ENCODE measurements at places on chromosomes 5 and 9.
A peak's percentile ranks its signal among the peaks of the same experiment; 100 is the strongest.

DNA sequence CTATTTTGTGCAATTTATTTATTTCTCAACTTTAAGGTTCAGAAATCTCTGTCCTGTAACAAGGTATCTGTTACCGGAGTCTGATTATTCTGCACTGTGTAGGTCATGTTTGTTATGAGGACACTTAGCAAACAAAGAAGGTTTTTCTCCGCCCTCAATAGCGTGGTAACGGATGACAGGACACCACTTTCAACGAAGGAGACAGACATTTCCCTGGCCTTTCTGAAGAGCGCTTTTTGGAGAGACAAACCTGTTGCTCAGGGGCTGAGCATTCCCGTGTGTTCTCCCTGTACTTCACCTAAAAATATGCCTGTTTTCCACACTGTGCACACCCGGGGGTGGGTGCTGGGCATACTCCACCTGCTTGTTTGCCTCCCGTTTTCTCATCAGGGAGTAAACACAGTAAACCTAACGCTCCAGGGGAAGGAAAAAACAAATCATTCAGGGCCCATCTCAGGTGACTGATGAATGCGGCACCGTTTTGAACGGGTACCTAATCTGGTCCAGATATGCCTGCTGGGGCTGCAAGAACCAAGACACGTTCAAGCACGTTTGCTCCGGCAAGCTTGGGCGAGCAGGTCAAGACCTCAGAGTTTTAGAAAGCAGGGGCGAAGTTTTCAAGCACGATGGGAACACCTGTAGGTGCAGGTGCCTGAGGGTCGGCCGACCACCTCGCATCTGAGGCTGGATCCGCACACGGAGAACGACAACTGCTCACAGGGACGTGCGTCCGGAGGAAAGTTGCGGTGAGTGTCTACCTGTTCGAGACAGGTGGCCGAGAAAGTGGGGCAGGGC is 859 bp downstream of the RETREG1 start:
- DNase-seq = peak; percentile 69

- no peak for DNase-seq
Observed at GRCh38 chr9:26567976-26568375, 324.6 kb downstream of the CAAP1 start.

DNA sequence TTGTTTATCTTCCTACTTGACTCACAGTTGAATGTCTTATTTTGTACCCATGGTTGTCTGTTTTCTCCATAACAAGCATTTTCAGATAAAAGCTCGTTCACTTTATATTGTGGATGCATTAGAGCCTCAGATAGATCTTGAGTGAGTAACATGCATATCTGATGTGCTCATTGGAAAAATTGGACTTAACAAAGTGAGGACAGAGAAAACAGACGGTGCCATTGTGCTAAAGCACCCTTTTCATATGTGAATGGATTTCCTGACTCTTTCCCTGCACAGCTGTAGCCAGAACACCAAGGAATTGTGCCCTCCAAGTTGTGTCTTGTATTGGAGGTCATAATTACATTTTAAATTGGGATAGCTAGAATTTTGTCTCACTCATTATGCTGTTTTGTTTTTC is 325.8 kb upstream of the MEF2C start:
- no peak for DNase-seq

DNA sequence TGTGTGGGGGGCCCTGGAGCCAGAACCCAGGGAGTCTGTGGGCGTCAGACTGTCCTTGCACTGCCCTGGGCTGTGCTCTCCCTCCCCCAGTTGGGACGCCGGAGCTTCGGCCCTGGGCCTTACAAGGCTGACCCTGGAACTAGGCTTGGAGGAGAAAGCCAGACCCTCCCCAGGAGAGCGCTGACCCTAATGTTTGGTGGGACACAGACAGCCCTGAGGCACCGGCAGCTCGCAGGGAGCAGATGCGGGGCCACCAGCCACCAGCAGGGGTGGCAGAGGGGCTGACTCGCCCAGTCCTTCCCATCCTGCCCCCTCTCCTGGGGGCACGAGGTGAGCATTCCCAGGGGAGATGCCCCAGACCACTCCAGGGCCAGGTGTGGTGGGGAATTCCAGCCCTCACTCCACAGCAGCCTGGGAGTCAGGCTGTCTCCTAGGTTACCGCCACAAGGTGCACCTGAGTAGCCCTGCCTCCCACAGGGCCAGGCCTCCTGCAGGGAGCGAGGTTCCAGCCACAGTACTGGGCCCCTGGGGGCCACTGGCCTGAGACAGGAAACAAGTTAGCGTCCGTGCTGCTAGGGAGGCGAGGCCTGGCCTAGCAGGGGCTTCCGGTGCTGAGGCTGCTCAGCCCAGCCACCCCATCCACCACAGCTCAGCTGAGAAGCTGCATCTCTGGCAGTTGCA is 134.6 kb downstream of the OLFM1 start:
- DNase-seq = no peak

GRCh38 chr5:34657274-34657921 is 1.3 kb downstream of the RAI14 start:
- no peak for DNase-seq

- no peak for DNase-seq
Observed at GRCh38 chr9:100911273-100911672, 117.3 kb upstream of the PLPPR1 start.

DNA sequence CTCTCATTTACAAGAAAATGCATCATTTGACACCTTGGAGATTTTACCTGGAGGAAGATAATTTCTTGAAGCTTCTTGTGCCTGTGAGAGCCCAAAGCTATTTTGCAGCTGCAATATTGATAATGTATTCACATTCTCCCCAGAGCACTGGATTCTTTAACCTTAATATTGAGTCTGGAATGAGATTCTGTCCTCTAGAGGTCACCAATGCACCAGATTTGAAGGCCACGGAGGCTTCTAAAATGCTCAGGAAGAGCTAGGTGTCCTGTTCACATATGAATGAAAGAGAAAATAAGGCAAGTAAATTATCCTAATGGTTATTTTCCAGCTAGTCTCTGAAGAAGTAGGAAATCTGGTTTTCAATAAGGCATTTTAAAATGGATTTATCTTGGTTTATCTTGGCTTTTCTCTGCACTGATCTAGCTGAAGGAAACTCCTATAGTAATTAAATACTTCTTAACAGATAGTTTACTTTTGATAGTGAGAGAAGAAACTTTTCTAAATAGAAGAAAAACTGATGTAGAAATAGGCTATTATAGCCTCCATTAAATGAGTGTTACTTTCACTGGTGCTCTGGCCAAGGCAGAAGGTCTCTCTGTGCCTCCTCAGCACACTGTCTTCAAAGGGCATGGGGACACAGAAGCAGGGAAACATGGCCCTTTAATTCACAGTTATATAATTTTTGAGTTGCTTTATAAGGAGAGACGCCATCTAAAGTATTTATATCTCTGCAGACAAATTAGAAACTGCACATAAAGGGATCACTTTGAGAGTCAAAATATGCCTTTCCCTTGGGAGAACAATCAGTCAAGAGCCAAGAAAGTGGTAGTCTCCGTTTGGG is 297.0 kb upstream of the ACTBL2 start:
- no peak for DNase-seq

- no peak for DNase-seq
Observed at GRCh38 chr5:107523029-107523680, 147.6 kb downstream of the EFNA5 start.

- DNase-seq = no peak
Observed at GRCh38 chr5:150639751-150640150, 709 bp upstream of the SYNPO start.

- no peak for DNase-seq
Observed at GRCh38 chr5:158538506-158539074, 561.1 kb downstream of the EBF1 start.

DNA sequence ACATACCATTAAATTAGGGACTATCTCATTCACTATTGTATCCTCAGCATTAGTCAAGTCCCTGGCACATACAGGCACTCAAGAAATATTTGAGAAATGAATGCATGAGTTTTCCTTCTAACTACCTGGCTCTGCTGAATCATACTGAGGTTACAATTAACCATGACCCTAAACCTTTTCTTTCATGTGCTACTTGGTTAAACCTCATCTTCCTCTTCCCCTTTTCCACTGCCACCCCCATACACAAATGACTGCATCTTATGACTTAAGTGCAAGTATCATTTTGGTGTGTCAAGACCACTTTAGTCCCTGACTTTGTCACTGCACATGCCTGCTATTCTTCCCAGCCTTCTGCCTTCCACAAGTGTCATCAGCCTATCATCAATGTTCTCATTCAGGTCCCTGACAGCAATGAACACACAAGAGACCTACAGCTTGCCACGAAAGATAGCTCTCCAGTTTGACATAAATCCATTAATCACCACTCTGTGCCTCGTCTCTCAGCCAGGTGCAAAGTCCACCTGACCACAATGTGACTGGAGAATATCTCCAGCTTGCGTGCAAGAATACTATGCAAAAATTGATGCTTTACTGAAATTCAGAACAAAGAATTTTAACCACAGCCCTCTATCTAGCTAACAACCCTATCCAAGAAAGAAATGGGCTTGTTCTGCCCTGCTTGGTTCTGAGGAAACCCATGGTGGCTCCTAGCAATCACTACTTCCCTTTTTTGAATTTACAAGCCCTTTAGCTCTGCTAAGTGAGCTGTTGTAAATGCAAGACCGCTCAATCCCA is 74.5 kb downstream of the MAPKAP1 start:
- peak; percentile 70 for DNase-seq

- no peak for DNase-seq
Observed at GRCh38 chr9:114424126-114424525, 36.3 kb upstream of the AKNA start.

GRCh38 chr5:53560028-53560427 is 411 bp upstream of the NDUFS4 start:
- DNase-seq = no peak

DNA sequence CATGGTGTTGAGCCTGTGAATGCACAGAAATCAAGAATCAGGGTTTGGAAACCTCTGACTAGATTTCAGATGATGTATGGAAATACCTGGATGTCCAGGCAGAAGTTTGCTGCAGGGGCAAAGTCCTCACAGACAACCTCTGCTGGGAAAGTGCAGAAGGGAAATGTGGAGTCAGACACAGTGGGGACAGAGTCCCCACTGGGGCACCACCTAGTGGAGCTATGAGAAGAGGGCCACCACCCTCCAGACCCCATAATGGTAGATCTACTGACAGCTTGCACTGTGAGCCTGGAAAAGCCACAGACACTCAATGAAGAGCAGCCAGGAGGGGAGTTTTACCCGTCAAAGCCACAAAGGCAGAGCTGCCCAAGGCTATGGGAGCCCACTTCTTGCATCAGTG is 181.9 kb upstream of the SEMA6A start:
- DNase-seq = no peak

DNA sequence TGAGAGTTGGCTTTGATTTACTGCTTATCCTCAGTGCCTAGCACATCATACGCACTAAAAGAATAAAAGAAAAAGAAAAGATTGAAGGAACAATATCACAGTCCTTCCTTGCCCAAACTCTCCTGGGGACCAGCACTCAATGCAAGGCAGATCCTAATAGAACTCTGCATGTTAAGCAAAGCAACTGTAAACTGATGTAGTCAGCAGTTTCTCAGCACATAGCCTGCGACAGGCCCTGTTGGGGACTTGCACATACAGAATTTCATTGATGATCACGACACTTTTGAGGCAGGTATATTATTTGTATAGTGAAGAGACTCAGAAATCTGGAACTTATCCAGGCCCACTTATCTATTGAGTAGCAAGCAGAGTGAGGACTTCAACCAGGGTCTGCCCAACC is 15.4 kb downstream of the NIPAL4 start:
- DNase-seq = no peak

GRCh38 chr5:94983861-94984535 is 300.9 kb downstream of the MCTP1 start:
- DNase-seq = no peak

DNA sequence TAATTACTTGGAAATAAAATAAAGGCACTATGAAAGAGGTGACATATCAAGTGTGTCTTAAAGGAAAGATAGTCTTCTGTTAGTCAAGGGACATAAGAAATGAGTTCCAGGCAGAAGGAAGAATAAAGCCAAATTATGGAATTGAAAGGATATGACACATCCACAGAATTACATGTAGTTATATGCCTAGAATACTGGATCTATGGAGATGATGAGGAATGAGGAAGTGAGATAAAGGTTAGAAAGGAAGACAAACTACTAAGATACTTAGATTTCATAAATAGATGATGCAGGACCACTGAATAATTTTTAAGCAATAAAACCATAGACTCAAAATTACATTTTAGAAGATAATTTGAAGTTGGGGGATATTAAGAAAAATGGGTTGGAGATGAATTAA is 609.8 kb downstream of the PTPRD start:
- DNase-seq = no peak

GRCh38 chr5:169171515-169171914 is 129.4 kb downstream of the SLIT3 start:
- DNase-seq = no peak

DNA sequence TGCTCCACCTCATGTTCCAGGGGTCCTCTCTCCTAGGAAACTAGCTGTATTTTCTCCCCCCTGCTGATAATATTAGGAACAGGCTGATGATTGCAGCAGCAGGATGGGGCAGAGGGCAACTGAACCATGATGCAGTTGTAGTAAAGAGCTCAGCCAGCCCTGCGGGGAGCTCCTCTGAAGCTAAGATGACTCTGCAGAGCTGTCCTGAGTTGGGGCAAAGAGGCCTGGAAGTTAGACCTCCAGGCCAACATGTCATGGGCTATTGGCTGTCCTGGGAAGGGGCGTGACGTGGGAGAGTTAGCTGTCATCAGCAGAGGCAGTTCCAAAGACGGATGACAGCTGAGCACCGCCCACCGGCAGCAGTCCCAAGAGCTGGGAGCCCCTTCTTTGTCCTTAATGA is 6.6 kb upstream of the FBP1 start:
- no peak for DNase-seq

- no peak for DNase-seq
Observed at GRCh38 chr9:32738501-32739172, 44.7 kb upstream of the TMEM215 start.

- no peak for DNase-seq
Observed at GRCh38 chr9:18851069-18851795, 181.8 kb downstream of the SAXO1 start.

- DNase-seq = no peak
Observed at GRCh38 chr9:73151653-73152542, at the start of gene ANXA1. Gene ANXA1 (plus strand): TSS chr9:73151865. CDS start chr9:73158536, 6,671 bp downstream.

DNA sequence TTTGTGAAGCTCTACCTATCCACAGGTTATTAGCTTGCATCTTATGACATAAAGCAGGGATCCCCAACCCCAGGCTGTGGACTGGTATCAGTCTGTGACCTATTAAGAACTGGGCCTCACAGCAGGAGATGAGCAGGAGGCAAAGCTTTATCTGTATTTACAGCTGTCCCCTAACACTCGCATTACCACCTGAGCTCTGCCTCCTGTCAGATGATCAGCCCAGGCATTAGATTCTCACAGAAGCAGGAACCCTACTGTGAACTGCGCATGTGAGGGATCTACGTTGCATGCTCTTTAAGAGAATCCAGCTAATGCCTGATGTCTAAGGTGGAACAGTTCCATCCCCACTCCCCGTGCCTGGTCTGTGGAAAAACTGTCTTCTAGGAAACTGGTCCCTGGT is 19.7 kb downstream of the FBXW11 start:
- no peak for DNase-seq

DNA sequence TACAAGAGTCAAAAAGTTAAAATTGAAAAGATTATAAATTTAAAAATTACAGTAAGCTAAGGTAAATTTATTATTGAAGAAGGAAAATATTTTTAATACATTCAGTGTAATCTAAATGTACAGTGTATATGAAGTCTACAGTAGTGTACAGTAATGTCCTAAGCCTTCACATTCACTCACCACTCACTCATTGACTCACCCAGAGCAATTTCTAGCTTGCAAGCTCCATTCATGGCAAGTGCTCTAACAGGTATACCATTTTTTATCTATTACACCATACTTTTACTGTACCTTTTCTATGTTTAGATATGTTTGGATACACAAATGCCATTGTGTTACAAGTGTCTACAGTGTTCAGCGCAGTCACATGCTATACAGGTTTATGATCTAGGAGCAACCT is 389.7 kb downstream of the RASEF start:
- DNase-seq = no peak
